Mammary epithelial cell (primary cell): ENCODE measurements at places on chromosomes 2 and 18.
A peak's percentile ranks its signal among the peaks of the same experiment; 100 is the strongest.

- DNase-seq, result no peak
These were observed 321.5 kb upstream of the TANK start for GRCh38 chr2:160838691-160839090.

DNA sequence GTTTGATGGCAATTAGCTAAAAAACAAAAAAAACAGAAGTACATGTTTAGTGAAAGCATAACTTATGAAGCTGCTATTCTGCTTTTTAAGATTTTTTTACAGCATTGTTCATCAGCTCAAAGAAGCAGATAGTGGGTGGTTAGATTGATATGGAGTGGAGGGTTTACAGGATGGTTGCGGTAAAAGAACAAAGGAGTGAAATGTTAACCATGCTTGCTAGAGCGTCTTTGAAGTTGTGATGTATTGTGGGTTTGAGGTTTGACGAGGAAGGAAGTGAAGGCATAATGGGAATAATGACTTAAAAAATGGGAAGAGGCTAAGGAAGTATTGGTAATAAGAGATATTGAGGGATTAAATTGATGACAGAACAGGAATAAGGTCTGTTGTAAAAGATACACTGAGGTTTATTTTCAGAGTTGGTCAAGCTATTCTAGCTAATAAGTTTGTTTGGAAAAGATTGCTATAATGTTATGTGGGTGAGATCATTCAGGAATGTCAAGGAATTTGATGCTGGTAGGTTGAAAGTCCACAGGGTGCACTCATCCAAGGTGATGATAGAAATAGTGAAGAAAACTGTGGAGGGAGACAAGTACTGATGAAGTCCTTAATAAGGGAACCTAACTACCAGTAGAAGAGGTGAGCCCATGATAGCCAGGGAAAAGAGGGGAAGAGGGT, 14.6 kb downstream of the SPOPL start:
- DNase-seq, result no peak

DNA sequence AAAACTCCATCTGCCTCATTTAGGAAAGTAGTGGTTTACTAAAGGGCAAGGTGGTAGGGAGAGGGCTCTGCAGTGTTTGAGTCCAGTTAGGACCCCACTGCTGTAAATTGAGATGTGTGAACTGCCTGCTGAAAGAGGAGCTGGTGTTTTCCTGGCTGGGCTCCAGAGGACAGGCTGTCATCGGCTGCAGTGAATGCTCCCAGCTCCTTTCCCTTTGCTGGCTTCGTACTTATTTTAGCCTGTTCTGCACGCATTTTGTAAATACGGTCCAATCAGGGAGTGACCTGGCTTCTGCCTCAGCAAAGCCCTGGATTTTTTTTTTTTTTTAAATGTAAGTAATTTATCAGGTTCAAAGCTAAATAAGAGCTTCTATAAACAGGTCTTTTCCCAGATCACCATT, 37.5 kb downstream of the SLC4A3 start:
- DNase-seq, result no peak

- DNase-seq, result no peak
These were observed 540.4 kb upstream of the DSEL start for GRCh38 chr18:68056936-68057335.

DNA sequence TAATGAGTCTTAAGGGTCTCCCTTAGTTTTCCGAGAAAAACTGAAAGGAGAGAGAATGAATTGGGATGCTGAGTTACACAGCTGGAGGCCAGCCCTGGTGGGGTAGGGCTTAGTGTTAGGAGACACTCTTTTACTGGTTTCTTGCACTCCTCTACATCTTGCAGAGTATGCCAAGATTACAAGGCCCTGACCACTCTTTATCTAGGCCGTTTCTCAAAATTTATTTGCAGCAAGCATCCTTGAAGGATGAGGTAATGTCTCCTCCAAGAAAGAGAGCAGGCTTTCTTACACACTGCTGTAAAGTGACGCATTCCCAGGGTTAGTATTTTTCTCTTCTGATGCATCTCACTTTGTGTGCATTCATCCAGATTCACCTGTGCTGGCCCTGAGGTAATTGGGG, 166.2 kb downstream of the TDRD15 start:
- no peak for DNase-seq

DNA sequence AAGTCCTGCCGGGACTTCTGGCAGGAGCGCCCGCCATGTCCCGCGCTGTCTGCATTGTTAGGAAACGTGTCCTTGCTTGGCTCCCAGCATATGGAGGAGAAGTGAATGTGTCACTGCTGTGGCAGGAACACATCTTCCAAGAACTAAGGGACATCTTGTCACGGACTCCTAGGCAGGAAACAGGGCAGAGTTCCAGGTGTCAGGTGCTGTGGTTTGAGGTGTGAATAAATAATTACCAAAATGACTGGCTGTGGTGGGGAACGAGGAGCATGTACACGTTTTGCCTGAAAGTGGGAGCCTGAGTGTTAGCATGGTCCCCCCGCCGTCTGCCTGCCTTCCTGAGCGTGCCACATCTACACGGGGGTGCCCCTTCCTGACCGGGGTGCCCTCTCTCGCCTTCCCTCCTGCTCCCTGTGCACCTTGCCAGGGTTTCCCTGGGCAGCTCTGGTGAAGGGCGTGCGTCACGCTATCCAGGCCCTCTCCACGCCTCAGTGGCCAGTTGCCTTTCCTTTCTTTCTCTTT, 237.5 kb downstream of the LDLRAD4 start:
- no peak for DNase-seq

DNA sequence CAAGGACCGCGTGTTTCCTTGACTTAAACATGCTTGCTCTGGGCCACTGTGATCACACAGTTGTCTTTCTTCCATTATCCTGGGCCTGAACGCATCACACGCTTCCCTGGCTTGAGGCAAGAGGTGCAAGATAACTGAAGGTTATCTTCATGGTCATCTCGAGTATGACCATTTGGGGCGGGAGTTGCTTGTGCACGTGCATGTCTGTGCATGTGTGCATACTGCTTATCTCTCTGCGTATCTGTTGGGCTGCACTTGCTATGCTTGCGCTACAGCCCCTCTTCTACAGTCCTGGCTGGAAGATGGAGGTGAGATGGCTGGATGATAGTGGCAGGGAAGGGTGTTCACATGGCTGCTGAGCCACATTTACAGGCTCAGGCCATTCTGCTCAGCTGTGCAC, 27.2 kb upstream of the EFR3B start:
- no peak for DNase-seq

GRCh38 chr2:143551971-143552650, 422.9 kb downstream of the ARHGAP15 start:
- no peak for DNase-seq

DNA sequence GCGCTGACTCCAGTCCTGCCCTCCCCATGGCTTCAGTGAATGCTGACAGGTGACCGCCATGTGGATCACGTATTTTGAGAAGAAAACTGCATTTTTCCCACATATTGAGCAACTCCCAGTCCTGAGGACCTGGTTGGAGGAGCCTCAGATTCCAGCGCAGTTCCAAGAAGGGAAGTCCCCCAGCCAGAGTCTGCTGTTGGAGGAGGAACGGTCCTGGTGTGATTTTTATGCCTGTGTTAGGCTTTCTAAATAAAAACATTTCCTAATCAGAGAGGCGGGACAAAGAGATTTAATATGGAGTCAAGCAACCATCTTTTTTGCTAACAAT, 32.3 kb upstream of the COL6A3 start:
- DNase-seq, result no peak

GRCh38 chr2:105327690-105328089, 1.8 kb downstream of the TGFBRAP1 start:
- DNase-seq, result no peak

DNA sequence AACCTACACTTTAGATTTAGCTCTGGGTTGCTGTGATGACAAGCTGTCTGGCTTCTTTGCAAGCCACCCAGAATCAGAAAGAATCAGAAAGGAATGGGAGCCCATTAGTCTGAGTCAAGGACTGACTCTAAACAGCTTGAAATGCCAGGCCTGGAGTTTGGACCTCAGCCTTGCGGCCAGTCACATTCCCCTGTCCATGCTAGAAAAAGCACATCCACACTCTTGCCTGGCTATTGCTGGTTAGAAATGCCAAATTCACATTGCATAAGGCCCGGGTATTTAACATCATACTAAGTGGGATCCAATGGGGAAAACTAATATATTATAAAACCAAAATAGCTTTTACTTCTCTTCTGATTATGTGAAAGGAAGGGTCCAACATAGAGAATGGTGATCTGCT, 756.8 kb upstream of the KLHL29 start:
- no peak for DNase-seq

- DNase-seq, result peak; percentile 22
These were observed 31.7 kb downstream of the SLC40A1 start for GRCh38 chr2:189548666-189549448.

GRCh38 chr2:182647499-182647787, 68.6 kb upstream of the DNAJC10 start:
- no peak for DNase-seq

DNA sequence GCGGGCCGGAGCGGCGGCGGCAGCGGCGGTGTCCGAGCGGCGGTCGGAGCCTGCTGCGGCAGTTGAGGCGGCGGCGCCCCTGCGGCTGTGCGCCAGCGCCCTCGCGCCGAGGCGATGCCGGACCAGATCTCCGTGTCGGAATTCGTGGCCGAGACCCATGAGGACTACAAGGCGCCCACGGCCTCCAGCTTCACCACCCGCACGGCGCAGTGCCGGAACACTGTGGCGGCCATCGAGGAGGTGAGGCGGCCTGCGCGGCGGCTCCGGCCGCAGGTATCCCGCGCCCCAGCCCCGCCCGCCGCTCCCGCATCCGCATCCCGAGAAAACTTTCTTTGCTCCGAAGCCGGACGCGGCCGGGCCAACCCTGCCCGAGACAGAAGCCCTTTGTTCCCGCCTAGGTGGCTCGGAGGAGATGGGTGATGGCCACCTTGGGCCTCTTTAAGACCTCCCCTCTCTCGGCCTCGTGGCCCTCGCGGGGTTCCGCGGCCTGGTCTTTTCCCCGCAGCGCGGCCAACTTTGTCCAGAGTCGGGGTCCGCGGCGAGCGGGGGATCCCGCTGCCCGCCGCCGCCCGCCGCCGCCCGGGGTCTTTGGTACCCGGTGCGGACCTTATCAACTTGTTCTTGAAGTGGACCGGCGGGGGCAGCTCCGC, 504 bp downstream of the ASAP2 start:
- DNase-seq, result no peak

GRCh38 chr2:53629501-53629900, 138.1 kb upstream of the CHAC2 start:
- no peak for DNase-seq

DNA sequence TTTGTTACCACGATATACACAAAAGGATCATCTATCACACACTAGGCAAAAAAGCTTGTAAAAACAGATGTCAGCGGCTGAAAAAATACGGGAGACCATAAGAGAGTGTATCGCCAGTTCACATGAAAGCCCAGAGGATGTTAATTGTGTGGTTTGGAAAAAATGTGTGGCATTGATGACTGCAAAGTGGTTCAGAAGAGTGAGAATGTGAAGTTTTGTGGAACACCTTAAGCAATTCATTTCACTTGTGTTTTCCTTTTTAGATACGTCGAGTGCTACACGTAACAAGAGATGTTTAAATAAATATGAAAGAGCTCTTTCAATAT, 61.7 kb upstream of the DAPL1 start:
- DNase-seq, result peak; percentile 76

DNA sequence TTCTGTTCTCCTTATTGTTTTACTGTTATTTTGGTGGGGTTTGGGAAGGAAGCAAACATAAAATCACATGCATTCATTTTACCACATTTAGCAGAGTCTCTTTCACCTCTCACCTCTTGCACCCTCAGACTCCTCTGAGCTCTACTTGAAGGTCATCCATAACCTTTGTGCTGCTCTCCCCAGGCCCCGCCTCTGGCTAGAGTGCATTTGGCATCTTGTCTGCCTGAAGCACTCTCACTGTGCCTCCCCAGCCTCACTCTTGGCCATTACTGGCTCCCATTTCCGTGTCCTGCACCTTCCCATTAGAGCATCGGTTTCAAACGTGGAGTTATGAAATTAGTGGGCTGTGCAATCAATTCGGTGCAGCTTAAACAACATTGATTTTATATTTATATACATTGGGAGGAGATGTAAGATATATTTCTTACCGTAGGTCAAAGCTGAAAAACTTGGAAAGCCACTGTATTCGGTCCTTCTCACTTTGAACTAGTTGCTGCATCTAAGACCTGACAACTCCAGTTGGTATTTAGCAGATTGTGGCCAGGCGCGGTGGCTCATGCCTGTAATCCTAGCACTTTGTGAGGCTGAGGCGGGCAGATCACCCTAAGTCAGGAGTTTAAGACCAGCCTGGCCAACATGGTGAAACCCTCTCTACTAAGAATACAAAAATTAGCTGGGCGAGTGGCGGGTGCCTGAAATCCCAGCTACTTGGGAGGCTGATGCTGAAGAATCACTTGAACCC, 6.9 kb upstream of the ZFAND2B start:
- DNase-seq, result no peak

DNA sequence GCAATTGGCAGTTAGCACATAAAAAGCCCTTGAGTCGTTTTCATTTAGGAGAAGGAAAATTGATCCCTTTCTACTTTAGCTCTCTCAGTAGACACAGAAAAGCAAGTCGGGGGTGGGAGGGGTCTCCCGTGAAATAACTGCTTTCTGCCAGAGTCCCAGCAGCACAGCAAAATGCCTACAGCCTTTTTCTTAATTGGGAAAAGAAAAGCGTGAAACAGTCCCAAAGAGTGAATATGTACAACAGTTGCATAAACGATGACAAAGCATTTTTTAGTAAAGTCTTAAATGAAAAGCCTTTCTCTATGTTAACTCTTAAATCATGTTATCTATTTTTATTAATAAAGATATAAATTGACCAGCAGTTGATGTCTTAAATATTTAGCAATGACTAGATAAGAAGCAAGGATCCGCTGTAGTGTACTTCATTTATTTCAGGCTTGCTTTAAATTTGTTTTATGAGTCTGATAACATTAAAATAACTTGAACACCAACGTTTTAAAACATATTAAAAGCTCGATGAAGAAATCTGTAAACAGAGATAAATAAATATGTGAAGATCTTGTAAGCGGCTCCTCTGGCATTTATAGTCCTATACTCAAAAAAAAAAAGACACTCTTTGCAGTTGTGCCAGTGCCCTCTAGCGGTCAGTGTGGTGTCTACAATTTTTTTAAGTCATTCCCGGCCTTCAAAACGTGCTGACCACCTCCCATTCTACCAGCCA, 42.3 kb upstream of the ATIC start:
- peak; percentile 56 for DNase-seq

GRCh38 chr2:95034221-95034620, 8.7 kb downstream of the MAL start:
- peak; percentile 18 for DNase-seq

GRCh38 chr2:167826906-167827305, 420.5 kb downstream of the STK39 start:
- DNase-seq, result no peak

GRCh38 chr18:48868468-48869466, 82.0 kb downstream of the SMAD7 start:
- peak; percentile 5 for DNase-seq

- peak; percentile 99 for DNase-seq
These were observed 4.0 kb downstream of the WDR54 start for GRCh38 chr2:74425523-74425922.

- no peak for DNase-seq
These were observed 13.2 kb upstream of the MYO1B start for GRCh38 chr2:191231995-191232394.

- DNase-seq, result no peak
These were observed 11.6 kb upstream of the HNMT start for GRCh38 chr2:137952586-137953129.
